ENCODE measurements at places on chromosomes 7 and 10. TPM values are rescaled to one million over a fixed set of nuclear protein-coding genes. Genes with fewer than 3 reads are reported as not detected.
A peak's percentile ranks its signal among the peaks of the same experiment; 100 is the strongest.

- DNase-seq, result no peak
Measured at GRCh38 chr10:32065856-32066255, 9.6 kb upstream of the KIF5B start.

WNT16 gene
- polyA plus RNA-seq, result not detected

GRCh38 chr7:137953043-137953664 is 48.7 kb downstream of the CREB3L2 start:
- no peak for DNase-seq

DNA sequence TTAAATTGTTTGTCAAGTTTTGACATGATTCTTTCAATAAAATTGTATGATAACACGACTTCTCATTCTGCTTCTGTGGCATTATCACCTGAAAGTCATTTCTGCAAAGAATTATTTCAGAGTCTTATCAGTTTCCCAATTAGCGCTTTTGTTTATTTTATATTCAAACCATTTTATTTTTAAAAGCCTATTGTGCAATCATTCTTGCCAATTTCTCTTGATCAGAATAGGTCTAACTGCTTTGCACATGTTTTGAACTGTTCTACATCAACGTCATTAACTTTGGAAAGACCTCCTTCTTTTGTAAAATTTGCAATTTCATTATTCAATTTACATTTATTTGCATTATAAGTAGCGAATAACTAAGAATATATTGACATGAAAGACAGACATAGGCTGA is 758.1 kb downstream of the CNTNAP2 start:
- no peak for DNase-seq

PNLIP gene
- not detected for polyA plus RNA-seq

DNA sequence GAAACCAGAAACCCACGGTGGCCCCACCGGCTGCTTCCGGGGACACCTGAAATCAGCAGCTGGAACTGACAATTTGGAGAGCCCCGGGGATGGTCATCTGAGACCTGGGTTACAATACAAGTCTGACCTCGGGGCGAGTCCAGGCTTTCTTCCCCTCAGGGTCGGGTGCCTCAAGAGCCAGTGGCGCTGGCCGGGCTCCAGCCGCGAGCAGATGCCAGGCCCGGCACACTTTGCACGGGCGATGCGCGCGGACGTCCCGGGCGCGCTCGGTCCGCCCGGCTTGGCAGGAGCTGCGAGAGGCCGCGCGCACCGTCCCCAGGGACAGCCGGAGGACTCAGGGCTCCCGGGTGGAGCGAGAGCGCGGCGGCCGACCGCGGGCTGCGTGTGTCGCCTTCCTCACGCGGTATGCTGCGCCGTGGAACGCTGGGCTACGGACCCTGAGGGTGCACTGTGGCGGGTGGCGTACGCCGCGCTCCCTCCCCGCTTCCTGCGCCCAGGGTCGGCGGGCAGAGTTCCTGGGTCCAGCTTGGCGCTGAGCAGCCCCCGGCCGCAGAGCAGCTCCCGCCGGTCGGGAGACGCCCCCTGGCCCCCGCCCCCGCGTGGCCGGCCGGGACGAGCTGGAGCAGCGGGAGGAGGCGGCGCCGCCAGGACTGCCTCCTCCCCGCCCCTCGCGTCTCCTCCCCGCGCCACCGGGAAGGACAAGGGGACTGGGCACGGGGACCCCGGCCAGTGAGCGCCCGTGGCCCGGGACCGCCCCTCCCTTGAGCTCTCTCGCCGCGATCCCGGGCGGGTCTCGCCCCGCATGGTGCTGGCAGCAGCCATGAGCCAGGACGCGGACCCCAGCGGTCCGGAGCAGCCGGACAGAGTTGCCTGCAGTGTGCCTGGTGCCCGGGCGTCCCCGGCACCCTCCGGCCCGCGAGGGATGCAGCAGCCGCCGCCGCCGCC is at the start of gene RBM20:
Gene RBM20 (plus strand): TSS at position 684 of the 945 bp plus-strand sequence. CDS start 119 bp downstream, at position 803.
- DNase-seq, result peak; percentile 52

GRCh38 chr7:148883266-148884048 is 634 bp downstream of the EZH2 start:
- DNase-seq, result peak; percentile 60

DNA sequence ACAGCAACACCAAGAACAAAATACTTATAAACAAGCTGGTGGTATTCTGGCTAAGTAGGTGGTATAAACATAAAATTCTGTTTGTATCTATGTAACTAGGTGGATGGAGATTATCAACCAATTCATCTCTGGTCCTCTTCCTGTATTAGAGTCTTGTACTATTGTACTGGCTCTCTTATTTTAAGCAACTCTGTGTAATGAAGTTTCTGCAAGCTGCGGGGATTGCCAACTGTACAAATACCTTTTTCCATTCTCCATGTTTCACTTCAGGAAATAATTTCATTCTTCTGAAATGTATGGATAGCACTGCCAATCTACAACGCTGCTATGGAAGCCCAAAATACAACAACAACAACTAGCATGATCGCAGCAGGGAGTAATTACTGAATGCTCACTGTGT is 44.8 kb downstream of the JAZF1 start:
- no peak for DNase-seq

- DNase-seq, result no peak
Measured at GRCh38 chr10:120729547-120729946, 121.6 kb upstream of the WDR11 start.

GRCh38 chr10:43322769-43323168 is 48.7 kb upstream of the FXYD4 start:
- peak; percentile 88 for DNase-seq

DNA sequence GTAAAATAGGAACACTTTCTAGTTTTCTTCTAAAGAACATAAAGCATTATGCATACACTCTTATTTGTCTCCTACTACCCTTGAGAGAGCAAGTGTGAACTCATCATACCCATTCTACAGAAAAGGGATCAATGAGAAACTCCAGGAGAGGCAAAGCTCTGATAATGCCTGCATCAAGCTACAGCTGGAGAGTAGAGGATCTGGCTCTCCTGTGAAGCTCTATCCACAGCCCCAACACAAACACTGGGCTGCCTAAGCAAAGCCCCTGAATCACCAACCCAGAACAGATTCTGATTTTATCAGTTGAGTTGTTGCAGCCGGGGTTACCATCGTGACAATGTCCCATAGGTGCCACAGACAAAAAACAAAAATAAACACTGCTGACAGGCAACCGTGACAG is 74.9 kb downstream of the NUDCD3 start:
- DNase-seq, result no peak

TLX1 gene
- polyA plus RNA-seq, result not detected

GRCh38 chr10:6958711-6959110 is 378.6 kb upstream of the PRKCQ start:
- DNase-seq, result no peak

TMEM176A gene
- polyA plus RNA-seq, result 92.7 TPM

- no peak for DNase-seq
Measured at GRCh38 chr10:67306588-67307205, 380.9 kb downstream of the LRRTM3 start.

PNLIPRP3 gene
- not detected for polyA plus RNA-seq

DNA sequence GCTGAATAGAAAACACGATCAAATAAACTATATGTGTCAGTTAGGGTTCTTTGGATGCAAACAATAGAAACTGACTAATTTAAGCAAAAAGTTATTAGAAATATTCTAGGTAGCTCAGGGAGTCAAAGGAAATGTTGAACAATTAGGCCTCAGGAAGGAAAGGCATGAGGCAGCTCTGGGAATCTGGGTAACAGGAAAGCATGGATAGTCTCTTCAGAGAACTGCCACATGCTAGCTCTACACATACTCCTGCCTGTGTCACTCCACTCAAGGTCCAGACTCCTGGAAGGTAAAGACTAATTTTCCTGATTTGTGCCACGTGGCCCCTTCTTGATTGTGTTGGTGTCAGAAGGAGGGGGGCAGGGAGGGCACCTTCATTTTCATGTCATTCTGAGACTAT is 23.8 kb upstream of the PTTG1IP2 start:
- no peak for DNase-seq

DNA sequence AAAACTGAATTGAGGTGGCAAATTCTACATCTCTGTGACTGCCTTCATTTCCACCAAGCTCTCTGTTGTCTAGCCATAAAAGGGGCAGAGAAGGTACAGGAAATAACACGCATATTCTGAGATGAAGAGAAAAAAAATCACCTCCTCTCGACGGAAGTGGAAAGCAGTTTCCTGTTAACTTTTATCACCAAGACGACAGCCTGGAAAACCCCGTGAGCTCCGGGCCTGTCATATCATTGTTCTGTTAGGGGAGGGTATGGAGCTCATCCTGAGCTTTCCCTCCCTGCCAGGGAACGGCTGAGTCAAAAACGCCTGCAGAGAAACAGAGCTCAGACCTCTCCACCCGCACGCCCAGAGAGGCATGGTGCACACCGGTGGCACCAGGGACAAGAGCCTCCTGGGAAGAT is 200.3 kb downstream of the PRPF18 start:
- DNase-seq, result no peak

DNA sequence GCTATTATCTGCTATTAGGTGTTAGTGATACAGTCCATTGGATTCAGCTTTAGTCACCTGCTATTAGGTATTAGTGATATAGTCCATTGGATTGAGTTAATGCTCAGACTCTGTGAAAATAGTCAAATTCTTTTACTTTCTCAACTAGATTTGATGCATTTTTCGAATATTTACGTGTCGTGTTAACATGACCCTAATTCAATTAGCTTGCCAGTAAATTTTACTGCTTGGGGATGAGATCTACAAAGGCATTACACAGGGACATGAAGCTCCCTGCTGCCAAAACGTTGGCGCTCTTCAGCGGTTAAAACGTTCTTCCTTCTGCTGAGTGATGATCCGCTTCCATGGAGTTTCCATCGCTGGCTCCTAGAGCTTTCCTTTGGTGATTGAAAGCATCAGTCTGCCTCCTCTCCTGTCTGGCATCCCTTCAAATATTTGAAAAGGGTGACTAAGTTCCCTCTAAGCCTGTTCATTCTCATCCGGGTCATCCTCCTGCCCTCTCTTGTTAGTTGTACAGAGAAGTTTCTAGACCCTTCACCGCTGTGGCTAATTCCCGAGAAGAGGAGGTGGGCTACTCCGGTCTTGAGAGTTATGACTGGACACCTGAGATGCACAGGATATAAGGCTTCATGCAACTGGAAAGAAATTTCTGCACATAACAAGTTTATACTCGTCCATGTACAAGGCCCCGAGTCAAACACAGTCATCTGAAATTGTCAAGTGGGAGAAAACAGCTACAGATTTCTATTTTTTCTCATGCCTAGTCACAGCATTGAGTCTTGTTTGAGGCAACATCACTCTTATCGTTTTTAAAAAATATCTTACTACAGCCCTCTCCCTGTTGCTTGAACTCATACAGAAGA is 254.0 kb downstream of the KLF6 start:
- no peak for DNase-seq

AP5Z1 gene
- 26.4 TPM for polyA plus RNA-seq

- no peak for DNase-seq
Measured at GRCh38 chr7:74178632-74179031, 4.5 kb downstream of the EIF4H start.

DRGX gene
- polyA plus RNA-seq, result not detected

GRCh38 chr10:132606536-132607316 is 69.1 kb downstream of the INPP5A start:
- peak; percentile 84 for DNase-seq

GRCh38 chr10:125720002-125720382 is 483 bp downstream of the EDRF1 start:
- no peak for DNase-seq

ADAMTS14 gene
- 0.75 TPM for polyA plus RNA-seq

GRCh38 chr10:76454506-76455140 is 1023.2 kb downstream of the LRMDA start:
- no peak for DNase-seq

DNA sequence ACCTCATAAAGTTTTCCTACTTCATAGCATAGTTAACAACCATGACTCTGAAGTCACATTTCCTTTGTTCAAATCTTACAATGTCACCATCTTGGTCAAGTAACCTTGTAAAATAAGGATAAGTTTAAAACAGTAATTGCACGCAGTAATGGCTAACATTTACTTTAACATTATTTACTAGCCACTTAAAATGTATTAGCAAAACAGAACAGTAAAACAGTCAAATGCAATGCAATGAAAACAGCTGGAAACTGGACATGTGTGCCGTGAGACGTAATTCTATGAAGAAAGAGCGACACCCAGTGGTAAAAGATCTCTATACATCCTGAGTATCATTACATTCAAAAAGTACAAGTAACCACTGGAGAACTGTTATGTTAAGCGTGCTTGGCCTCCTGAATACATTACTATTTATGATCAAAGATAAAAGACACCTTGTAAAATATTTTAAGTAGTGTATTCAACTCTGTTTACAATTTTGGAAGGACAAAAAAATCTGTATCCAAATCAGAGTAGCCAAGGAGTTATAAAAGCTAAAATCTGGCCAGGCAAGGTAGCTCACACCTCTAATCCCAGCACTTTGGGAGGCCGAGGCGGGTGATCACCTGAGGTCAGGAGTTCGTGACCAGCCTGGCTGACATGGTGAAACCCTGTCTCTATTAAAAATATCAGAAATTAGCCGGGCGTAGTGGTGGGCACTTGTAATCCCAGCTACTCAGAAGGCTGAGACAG is 27.2 kb downstream of the ATE1 start:
- no peak for DNase-seq

FIS1 gene
- polyA plus RNA-seq, result 234 TPM

WDFY4 gene
- polyA plus RNA-seq, result 1.8 TPM

RPP30 gene
- 25.6 TPM for polyA plus RNA-seq

- DNase-seq, result no peak
Measured at GRCh38 chr7:104074529-104074928, 85.1 kb upstream of the RELN start.

GRCh38 chr7:103097041-103097440 is 22.1 kb downstream of the ARMC10 start:
- no peak for DNase-seq

HOXA1 gene
- 0.88 TPM for polyA plus RNA-seq

SPRN gene
- polyA plus RNA-seq, result 0.05 TPM

CRTAC1 gene
- polyA plus RNA-seq, result 0.13 TPM

TEX47 gene
- polyA plus RNA-seq, result not detected

DNA sequence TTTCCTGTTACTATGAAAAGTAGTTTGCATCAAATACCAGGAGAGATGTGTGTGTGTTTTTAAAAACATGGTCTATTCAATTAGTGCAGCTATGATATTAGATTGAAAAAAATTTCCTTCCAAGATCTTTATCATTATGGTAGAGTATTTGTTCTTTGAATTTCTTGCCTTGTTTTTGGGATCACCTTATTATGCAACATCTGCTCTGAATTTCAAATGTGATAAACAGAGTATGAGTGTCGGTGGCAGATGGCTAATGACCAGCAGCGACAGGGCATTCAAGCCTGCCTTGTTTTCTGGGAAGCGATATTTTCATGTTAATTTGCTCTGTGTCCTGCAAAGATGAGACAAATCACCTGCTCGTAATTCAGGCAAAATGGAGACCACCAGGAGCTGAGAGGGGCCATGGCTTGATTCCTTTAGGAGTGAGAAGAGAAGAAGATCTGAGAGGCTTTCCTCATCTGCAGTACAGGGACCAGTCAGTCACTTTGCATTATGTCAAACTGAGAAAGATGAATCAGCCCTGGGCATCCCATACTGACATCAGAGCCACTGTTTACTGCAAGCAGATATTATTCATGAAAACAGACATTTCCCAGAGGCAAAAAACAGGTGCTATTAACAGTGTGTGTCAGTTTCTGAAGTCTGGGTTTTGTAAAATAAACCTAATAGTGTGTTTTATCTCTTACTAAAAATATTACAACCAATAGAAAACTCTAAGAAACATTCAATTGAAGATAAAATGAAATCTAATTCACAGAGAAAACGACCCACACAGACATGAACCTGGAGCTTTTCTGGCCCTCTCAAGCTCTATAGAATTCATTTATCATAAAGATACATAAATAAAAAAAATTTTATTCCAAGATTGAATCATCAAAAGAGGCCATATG is 67.6 kb downstream of the CDK6 start:
- no peak for DNase-seq
